ENCODE measurements at places on chromosomes 7 and 10.

- no peak for DNase-seq
Measured at GRCh38 chr7:146591976-146592375, 475.4 kb downstream of the CNTNAP2 start.

DNA sequence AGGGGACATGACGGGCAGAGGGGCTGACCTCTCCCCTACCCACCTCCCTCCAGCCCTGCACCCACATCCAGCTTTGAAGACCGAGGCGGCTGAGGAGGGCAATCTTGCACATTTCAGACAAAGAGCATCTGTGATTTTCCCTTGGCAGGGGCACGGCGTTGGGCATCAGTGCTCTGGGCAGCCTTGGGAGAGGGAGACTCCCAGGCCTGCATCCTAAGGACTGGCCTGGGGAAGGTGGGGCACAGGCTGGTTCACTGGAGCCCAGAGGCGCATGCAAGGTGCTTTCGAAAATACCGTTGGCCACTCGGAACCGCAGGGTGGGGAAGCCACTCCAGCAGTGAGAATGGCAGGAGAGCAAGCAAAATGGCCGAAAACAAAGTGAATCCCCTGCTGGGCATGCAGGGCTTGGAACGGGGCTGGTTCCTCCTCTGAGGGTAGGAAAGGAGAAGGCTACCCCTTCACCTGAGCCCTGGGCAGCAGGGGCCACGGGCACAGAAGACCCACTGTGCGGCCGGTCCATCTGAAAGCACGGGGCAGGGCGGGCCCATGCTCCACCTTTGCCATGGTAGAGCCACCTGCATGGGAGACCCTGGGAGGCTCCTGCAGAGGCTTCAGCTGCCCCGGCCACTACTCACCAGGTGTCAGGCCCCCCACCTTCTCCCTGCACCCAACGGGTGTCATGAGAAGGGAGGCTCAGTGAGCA is 49.8 kb downstream of the EBF3 start:
- no peak for DNase-seq

GRCh38 chr10:102342458-102342857 is 53.0 kb upstream of the NFKB2 start:
- no peak for DNase-seq

- no peak for DNase-seq
Measured at GRCh38 chr10:115129752-115130151, 36.6 kb downstream of the ATRNL1 start.

DNA sequence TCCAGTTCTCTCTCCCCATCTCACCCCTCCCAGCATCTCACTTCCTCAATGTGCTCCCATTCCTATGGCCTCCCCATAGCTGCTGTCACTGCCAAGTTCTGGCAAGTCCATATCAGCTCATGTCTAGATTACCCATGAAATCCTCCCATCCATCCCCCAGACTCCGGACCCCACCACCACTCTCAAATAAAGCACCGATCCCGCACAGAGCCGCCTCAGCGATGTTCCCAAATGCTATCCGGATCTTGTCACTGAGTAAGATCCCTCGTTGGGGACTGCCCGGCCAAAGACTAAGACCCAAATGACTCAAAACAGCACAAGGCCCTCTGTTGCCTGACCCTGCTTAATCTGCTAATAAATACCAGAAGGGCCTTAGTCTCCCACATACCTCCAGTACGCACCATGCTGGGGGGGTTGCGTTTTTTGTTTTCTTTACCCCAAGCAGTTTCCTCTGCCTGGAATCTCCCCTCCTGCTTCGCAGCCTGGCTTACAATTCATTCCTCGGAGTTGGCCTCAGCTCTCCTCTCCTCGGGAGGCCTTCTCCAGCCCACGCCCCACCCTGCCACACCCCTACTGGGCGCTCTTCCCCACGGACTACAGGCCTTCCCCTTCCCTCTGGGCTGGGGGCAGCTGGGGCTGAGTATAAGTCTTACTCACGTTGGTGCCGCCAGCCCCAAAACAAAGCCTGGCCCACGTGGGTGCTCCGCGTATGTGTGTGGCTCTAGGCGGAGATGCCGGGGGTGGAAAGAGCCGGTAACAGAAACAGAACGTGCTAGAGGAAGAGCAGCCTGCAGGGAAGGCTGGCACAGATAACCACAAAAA is 1.8 kb upstream of the DUSP5 start:
- DNase-seq, result peak; percentile 45

- no peak for DNase-seq
Measured at GRCh38 chr10:117626228-117626627, 83.7 kb downstream of the EMX2 start.

DNA sequence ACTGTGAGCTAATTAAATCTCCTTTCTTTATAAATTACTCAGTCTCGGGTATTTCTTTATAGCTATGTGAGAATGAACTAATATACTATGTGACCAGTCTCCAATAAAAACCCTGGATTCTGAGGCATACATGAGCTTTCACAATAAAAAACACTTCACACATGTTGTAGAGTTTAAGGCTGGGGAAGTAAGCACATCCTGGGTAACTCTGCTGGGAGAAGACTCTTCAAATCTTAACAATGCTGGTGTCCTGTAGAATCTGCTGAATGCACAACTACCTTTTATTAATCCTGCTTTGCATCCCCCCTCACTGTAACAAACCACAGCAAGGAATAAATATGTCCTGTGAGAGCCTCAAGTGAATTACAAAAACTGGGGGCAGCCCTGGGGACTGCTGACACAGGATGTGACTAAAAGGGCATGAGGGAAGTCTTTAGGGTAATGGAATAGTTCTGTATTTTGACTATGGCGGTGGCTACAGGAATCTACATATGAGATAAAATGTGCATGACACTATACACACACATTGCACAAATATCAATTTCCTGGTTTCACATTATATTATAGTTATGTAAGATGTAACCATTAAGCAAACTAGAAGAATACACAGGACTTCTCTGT is 45.1 kb upstream of the KCTD7 start:
- DNase-seq, result no peak

DNA sequence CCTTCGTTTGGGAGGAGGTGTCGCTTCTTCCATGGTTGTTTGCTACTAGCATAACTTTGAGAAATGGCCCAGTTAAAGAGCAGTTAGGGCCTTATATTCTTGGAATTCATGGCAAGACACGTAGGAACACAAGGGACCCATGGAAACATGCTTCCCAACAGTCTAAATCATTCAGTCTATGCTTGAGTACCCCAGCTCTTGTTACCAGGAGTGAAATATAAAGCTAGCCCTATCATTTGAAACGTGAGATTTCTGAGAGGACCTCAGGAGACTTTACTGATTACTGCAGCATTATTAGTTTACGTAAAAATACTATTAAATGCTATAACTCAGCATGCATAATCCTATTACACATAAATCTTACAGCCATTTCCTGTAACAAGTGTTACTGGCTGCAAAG is 328.6 kb upstream of the CDC14C start:
- no peak for DNase-seq
